ENCODE measurements at places on chromosomes 12 and 14.

DNA sequence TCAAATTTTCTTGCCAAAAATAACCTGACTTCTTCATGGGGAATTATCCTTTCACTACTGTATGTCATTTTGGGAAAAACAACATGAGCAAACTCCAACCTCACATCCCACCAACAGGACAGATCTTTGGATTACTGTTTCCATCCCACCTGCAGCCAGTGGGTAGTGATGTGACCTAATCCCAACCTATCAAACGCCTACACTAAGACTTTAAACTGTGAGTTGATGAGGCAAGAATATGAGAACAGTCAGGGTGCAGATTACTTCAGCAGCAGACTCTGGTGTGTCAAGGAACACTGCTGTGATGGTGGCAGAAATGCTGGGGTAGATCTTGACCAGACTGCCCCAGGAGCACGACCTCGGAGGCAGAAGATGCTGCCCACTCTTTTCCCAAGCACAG, 293.2 kb downstream of the DUSP6 start:
- DNase-seq, result no peak

- DNase-seq, result no peak
Observed at GRCh38 chr12:40229690-40230651, 5.2 kb downstream of the LRRK2 start.

- peak; percentile 53 for DNase-seq
Observed at GRCh38 chr12:85920324-85920947, 46.3 kb downstream of the NTS start.

DNA sequence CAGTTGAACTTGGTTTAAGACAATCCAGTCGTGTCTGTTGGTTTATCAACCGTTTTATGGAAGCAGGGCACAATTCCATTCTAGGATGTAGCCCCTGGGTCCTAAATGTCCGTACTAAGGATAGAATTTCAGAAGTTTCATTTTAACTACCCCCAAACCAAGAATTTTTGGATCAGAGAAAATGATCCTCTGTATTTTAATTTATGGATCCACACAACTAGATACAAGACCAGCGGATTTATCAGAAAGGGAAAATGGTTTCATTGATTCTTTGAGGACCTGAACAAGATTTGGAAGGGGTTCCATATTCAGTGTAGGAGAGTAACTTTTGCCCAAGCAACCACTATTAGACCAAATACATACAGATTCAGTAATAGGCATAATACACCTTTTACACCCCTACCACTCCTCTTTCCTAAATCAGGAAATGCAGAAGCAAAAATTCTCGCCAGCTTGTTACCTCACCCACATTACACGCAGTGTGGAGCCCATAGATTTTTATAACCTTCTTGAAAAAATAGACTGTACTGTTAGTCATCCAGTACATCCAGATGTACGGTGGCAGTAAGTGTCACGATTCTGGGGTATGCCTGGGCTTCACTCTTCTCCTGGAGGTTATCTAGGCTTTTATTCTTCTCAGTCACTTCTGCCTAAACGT, 1.4 kb upstream of the FBXL14 start:
- DNase-seq, result no peak

DNA sequence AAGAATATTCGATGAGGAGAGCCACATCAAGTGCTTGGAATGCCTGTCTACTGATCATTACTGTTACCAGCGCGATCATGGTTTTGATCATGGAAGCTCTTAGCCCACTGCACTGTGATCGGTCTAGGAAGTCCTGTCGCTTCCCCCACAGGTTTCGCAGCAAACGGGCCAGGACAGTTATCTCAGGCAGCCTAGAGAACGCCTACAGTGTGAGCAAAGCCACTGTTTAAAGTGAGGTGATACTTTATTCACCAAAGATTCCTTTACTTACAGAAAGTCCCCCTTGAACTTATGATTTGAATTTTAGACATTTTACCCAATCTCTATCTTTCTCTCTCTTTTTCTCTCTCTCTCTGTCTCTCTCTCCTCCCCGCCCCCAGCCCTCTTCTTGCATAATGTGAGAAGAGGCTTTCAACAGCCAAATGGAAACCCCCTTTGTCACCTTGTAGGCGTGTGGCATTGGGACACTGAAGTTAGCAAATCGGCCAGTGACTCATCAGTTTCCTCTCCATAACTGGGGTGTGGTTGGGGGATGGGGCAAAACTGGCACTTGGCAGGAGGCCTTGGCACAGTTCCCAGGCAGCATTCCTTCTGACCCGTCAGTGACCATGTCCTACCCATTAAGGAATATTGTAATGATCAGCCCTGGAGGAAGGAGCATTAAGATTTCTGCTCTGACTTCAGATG, 214.8 kb downstream of the CHST11 start:
- peak; percentile 86 for DNase-seq

DNA sequence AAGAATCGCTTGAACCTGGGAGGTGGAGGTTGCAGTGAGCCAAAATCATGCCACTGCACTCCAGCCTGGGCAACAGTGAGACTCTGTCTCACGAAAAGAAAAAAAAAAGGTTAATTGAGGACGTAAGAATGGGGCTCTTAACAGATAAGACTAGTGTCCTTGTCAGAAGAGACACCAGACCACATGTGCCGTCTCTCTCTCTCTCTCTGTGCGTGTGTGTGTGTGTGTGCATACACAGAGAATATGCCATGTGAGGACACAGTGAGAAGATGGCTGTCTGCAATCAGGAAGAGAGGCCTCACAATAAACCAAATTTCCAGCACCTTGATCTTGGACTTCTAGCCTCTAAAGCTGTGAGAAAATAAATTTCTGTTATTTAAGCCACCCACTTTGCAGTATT, 11.7 kb upstream of the ERC1 start:
- no peak for DNase-seq

DNA sequence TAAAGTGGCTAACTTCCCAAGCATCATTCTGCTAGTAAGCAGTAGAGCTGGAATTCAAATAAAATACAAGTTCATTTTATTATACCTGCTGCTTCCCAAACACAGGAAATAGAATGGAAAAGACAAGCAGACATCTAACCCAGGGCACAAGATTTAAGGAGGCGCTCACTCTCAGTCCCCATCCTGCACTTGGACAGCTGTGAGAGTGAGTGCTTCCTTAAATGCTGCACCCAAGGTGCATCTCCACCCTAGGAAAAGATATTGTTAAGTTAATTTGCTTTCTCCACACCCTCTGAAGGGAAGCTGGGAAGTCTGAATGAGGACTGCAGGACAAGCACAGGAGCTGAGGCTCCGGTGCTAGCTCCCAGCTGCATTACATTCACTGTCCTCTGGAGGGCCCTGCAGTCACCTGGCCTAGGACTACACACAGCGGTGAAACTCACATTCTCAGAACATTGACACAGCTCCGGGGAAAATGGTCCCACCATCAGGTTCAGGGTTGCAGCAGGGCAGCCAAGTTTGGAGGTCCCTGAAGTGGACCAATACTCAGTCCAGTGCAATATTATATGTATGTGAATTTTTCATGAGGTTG, 14.2 kb downstream of the HEBP1 start:
- DNase-seq, result peak; percentile 22

DNA sequence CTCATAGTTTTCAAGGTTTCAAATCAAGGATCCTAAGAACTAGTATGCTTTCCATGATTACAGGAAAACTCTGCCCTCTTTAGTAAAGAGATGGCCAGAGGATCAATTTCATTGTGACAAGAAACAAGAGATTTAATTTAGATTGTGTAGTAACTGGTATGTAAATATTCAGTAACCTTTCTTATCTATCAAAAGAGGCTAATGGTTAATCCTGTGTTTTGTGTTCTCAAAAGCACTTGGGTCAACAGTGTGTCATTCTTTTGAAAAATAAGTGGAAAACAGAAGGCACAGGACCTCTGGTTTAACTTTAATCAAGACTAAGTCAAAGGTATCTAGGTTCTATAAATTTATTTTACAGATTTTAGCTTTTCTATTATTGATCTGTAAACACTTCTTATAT, 56.6 kb upstream of the ERGIC2 start:
- no peak for DNase-seq

- no peak for DNase-seq
Observed at GRCh38 chr12:114764510-114764909, 80.5 kb upstream of the TBX3 start.

GRCh38 chr14:61250063-61250462, 31.1 kb downstream of the TMEM30B start:
- no peak for DNase-seq

Data from fibroblast of the aortic adventitia (primary cell).